ENCODE measurements at places on chromosomes 1 and 21.

DNA sequence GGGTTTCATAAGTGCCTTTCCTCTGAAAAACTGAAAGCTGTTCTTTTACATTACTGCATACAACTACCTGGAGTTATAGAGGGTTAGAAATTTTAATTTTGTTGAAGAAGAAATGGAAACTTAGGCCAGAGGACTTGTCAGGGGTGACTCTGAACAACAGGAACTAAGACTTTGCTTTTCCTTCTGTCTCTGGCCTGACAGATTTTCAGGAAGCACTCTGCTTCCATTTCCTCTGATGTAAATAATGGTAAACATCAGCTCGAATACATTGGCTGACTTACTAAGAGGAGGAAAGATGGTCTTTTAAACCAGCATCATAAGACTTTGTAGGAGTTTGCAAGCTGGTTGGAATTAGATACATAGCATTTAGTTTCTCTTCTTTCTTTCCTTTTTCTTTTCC, 27.1 kb upstream of the PLEKHM2 start:
- DNase-seq: no peak

DNA sequence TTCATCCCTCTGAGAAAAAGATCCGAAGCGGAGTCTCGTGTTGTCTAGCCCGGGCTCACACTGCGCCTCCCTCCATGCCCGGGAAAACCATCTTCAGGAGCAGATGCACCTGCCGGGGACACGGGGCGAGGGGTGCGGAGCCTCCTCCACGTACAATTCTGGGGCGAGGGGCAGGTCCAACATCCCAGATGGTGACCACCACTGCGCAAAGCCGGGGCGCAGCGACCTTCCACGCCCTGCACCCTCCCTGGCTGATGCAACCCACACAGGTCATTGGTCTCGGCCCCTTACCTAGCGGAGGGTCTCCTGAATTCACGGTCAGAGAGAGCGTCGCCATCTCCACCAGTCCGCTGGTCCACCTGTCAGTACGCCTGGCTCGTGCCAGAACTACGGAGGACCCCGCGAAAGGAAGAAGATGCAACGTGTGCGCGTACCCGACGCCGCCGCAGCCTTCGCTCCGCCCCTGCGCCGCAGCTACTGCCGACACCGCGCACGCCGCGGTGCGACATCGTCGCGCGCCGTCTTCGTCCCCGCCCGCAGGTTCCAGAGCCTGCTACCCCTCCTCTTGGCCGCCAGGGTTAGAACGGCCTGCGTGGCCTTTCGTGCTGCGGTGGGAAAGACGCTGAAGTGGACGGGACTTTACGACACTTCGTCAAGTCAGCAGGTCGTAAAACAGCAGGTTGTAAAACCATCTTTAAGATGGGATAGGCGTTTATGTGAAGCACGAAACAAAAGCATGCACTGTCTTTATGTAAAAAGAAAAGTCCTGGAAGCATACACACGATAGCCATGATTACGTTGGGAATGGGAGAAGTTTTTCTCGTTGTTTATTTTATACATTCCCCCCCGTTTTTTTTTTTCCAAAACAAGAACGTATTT, at the start of gene EPRS1:
TSS of gene EPRS1 (minus strand) at position 454 of the 879 bp plus-strand sequence. CDS start at position 337, 117 bp downstream.
- peak; percentile 97 for DNase-seq

GRCh38 chr1:170886460-170886859, 48.9 kb upstream of the MROH9 start:
- no peak for DNase-seq

DNA sequence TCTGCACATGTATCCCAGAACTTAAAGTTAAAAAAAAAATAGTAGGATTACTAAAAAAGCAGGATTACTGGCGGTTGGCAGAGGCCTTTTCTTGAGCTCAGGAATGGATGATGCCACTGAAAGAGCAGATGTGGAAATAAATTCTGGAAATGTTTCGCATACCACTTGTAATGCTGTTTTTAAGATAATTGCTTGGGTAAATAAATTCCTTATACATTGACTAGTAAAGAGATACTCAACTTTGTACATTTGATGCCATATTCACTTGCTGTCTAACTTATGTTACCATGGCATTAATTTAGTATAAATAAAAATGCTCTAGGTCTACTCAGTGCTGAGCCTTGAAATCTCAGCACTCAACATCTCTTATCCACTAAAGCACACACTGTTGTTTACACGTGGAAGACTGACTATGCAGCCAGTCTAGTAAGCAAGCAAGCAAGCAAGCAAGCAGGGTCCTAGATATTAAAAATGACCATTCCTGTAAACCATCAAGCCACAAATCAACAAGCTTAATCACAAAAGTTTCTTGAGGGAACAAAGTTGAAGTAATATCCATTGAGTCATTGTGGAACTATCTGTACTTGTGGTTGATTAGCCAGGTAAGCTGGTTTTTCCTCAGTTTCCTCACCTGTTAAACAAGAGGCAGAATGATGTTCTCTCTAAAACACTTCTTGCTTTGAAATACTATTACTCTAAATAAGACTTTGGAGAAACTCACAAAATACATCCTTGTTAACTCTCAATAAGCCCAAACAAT, 1.7 kb upstream of the RASAL2 start:
- no peak for DNase-seq

- DNase-seq: no peak
Observed at GRCh38 chr1:41681331-41682098, 197.0 kb upstream of the EDN2 start.

DNA sequence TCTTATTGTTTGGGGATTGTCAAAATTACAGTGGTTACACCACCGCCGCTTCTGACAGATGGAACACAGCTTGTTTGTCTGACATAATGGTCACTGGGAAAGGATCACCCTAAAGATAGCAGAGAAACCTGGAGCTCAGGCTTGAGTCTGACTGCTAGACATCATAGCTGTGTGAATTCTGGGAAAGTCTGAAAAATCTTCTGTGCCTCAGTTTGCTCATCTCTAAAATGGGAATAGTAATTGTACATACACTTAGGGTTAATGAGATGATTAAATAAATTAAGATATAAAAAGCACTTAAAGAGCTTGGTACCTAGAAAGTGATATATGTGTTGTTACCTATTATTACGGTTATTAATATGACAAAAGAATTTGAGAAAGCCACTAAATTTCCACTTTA, 39.7 kb upstream of the NRIP1 start:
- DNase-seq: no peak

DNA sequence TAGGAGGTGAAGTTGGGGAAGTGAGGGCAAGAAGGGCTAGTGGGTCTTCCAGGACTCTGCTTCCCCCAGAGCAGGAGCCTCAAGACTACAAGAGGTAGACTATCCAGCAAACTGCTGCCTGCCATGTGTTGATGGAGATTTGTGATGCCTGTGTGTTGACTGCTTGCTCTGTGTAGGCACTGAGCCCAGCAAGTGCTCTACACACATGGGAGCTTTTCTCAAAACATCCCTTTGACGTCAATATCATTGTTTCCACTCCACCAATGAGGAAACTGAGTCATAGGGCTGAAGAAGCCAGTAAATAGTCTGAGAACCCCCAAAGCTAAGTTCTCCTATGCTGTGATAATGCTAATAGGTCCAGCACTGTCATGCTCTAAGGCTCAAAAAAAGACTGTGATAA, 207.2 kb upstream of the NFIA start:
- no peak for DNase-seq

- DNase-seq: no peak
Observed at GRCh38 chr1:89125913-89126580, at the start of gene GBP2. TSS of gene GBP2 (minus strand) at chr1:89126114. CDS start at chr1:89121966, 4,148 bp downstream.

- no peak for DNase-seq
Observed at GRCh38 chr1:194293851-194294405, 1107.5 kb upstream of the B3GALT2 start.

GRCh38 chr1:186798960-186799688, 29.6 kb upstream of the PLA2G4A start:
- DNase-seq: no peak

DNA sequence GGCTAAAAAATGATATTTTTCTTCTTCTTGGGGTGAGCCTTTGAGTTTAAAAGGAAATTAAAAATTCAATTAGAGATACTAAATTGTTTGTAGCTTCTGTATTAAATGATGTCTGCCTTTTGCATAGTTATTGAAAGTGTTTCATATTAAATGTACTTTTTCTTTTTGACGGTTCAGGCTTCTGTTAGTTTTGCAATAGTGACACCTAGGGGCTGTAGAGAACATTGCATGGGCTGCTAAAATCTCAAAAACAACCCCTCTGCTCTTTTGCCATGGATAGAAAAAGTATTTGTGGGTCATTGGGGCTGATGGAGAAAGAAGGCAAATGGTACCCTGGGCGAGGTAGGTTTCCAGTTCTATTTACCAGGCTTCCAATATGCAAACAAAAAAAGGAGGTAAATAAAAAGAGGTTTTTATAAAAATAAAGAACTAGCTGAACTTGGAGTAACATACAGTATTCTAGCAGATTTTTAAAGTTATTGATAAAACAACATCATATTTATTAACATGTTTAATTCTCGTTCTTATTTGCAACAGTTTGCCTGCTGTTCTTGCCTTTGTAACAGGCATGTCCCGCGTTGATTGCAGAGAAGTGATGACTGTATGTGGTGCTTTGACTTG, 115.4 kb upstream of the HOOK1 start:
- DNase-seq: no peak
